Hematopoietic multipotent progenitor cell (in vitro differentiated cells): ENCODE measurements at places on chromosomes 12 and 14.

DNA sequence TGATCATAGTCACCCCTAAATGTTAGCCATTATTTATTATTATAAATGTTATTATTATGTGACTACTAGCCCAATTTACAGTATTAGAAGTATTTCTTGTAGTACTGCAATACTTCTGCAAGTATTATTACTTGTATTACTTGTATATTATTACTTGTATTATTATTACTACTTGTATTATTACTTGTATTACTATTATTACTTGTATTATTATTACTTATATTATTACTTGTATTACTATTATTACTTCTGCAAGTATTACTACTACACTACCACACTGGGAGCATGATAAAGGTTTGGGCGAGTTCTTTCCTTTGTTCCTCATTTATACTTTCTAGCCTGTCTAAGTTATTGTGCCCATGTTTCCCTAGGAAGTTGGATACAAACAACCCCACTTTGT is 67.9 kb downstream of the NOS1 start:
- no peak for DNase-seq

GRCh38 chr12:124720004-124720680 is 143.5 kb downstream of the SCARB1 start:
- DNase-seq = no peak

DNA sequence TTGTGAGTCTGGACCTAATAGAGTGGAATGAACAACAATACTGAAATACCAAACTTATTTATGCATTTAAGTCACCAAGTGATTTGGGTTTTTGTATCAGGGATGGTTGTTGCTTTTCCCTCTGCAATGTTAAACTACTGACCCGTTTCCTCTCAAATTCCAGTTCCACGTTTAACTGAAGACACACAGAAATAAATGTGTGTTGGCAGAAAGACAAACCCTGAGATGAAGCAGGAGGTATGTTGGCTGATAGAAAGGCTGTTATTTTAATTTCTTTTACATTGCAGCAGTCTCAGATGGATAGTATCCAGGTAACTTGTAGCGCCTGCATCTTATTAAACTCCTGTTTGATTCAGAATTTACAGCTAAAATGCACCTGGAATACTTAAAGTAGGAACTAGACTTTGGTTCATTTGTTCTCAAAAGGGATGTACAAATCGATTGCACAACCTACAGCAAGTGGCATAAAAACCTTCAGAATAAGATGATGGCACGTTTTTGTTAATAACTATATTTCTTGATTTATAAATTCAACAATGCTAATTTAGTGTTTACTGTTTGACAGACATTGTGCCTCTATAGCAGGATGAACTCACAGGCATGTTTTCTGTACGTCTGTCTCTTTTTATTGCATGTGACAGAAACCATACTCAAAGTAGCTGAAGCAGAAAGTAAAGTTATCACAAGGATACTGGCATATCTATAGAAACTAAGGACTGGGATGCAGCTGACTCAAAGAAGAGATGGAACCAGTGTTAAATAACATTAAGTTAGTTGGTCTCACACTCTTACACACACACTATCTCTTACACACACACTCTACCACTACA is 405.7 kb downstream of the ZFP36L1 start:
- no peak for DNase-seq

DNA sequence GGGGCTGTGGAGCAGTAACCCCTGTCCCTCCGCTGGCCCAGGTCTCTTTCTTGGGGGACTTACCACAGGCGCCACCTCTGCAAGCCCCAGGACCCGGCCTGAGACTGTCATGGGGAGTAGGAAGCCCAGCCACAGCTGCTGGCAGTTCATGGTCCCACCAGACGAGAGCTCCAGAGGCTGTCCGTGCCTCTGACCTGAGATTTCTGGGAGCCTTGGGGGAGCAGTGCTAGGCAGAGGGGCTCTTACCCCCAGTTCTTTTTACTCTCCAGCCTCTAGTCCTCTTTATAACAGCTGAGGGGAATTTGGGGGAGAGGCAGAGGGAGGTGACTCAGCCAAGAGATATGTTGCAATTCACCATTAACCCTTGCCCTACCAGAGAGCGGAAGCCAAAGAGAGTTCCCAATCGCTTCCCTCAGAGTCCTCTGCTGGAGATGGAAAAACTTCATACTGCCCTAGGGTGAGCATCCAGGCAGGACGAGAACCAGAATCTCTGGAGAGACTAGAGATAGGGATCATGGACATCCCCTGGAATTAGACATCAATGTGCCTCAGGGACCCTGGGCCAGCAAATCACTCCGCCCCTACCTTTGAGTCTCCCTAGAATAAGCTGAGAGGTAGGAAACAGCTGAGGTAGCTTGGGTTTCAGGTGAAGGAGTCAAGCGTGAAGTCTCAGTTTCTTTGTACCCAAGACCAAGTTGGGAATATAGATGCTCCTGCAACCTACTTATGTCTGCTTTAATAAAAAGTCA is at the start of gene MMP19:
Gene MMP19, minus strand, starts transcription at position 256 of the 749 bp plus-strand sequence. Its CDS starts 106 bp downstream, at position 150.
- no peak for DNase-seq

DNA sequence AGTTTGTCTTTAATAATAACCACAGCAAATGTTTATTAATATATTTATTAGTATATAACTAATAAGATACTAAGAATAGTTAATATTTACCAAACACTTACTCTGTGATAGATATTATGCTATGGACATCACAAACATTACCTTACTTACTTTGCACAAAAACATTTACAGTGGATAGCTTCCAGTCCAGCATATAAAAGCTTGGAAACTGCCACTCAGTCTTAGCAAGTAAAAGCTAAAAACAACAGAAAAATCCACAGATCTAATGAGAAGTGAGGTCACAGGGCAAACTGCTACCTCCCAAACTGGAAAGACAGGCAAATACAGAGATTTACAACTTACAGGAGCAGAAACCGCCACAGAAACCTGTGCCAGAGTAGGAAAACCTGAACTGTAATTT is 99.8 kb downstream of the METTL25 start:
- DNase-seq = no peak

DNA sequence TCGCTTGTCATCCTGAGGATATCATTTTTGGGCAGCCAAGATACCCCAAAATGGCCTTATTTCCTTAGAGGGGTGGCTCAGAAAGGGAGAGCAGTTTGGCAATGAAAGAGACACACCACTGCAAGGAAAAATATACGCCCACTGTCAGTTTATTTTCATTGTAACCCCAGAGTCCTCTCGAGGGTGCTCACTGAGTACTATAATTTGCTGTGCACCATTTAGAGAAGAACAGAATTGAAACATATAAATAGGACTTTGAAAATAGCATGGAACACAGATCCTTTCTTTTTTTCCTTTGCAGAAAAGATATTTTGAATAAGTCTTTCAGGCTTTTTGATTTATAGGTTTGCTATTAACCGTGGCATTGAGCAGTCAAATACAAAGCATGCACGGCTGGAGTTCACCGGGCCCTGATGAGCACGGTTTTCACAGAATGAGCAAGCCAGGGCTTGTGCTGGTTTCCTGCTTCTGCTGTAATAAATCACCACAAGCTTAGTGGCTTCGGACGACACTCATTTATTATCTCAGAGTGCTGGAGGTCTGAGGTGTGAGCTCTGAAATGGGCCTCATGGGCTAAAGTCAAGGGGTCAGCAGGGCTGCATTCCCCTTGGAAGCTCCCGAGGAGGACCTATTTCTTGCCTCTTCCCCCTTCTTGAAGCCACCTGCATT is 152.3 kb downstream of the ZNF664 start:
- DNase-seq = no peak

- no peak for DNase-seq
Observed at GRCh38 chr14:67736771-67737170, 35.1 kb downstream of the RDH12 start.

GRCh38 chr14:97120204-97120603 is 323.0 kb downstream of the VRK1 start:
- no peak for DNase-seq

DNA sequence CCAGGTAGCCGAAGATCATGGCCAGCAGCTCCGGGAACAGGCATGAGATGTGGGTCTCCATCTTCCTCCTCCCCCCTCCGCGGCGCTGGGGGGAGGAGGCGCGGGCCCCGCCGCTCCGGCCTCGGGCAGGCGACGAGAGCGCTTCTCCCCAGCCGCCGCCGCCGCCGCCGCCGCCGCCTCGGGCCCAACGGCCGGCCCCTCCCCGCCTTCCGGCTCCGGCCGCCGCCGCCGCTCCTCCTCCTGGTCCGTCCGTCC is 448 bp downstream of the FBXL14 start:
- DNase-seq = no peak

DNA sequence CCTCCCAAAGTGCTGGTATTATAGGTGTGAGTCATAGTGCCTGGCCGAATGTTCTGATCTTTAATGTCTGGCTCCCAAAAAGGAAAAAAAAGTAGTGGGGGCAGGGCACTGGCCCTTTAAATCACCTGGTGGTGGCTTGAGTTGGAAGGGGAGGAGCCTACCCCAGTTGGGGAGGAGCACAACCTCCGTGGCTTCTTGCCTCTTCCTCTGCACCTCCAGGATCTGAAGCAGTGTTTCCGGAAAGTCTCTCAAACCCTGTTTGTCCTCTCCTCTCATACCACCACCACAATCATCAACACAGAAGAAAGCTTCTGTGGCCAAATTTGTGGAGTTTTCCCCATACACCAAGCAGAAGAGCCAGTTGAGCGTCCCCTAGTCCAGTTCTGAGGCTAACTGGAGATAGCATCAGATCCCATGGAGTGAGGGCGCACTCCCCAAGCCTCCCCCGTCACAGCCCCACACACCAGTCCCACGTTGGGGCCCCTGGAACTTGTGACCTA is 24.3 kb upstream of the RCOR1 start:
- DNase-seq = peak; percentile 34

GRCh38 chr14:22994762-22995275 is 12.5 kb upstream of the AJUBA start:
- peak; percentile 65 for DNase-seq

DNA sequence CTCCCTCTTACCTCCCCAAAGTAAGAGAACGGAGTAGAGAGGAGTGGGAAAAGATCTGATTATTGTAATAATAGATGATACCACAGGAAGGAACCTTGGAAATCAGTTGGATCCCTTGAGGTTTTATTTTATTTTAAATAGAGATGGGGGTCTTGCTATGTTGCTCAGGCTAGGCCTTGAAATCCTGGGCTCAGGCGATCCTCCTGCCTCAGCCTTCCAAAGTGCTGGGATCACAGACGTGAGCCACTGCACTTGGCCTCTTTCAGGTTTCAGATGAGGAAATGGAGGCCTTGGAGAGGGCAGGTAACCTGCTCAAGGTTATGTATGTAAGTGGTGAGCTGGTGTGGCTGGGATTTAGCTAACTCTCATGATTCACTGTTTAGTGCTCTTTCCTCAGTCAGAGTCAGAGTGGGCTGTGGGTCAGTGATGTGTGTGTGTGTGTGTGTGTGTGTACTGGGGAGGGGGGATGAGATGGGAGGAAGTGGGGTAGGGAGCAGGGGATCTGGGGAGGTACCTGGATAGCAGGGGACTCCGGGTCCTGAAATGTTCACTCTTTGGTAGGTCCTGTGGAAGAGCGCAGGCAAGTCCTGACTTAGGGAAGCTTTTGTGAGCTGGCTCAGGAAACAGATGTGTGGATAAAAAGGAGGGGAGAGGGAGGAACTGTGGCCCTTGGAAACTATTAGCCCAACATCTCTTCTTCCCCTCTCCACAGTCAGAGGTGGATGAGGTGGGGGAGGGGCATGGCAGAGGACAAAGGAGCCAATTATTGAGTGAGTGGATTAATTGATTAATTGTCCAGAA is 4.7 kb upstream of the CISTR start:
- DNase-seq = no peak

- no peak for DNase-seq
Observed at GRCh38 chr14:61620130-61620946, 75.0 kb upstream of the HIF1A start.

GRCh38 chr14:59407246-59408010 is 57.8 kb downstream of the GPR135 start:
- DNase-seq = no peak

GRCh38 chr14:102770147-102771123 is 6.8 kb upstream of the TRAF3 start:
- DNase-seq = no peak

GRCh38 chr12:89848732-89849131 is 140.1 kb upstream of the ATP2B1 start:
- DNase-seq = no peak

GRCh38 chr12:119661882-119662281 is 6.1 kb upstream of the PRKAB1 start:
- DNase-seq = no peak

- peak; percentile 69 for DNase-seq
Observed at GRCh38 chr14:45251912-45252311, 1.1 kb downstream of the MIS18BP1 start.

DNA sequence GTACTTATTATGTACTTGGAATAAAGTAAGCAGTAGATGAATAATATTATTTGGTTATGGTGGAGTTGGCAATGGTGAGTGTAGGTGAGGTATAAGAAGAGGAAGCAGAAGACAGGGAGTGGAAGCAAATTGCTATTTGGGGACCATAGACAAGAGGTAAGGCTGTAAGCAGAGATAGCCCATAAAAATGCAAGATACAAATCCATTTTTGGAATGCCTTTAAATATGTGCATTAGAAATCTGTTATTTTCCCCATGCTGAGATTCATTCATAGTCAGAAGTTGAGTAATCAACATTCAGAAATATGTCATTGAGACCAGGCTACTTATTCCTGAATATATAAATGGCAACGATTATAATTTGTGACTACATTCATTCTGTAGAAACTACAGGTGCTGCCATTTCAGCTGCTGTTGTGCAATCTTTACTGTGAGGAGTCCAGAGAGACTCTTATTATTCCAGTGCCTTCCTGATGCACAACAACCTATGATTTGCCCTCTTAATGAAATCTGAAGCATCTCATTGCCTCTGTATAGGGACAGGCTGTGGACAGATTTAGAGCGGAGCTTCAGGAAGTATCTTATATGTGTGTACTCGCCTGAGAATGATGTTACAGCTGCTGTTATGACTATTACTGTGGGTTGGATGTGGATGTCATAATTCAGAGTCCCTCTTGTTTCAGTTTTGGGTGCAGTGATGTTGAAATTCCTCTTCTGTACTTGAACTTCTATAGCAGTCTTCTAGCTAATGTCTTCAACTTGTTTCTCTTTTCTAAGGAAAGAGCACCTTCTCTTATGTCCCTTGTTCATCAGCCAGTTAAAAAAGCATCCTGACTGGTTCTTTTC is 173.8 kb downstream of the NAV3 start:
- no peak for DNase-seq

DNA sequence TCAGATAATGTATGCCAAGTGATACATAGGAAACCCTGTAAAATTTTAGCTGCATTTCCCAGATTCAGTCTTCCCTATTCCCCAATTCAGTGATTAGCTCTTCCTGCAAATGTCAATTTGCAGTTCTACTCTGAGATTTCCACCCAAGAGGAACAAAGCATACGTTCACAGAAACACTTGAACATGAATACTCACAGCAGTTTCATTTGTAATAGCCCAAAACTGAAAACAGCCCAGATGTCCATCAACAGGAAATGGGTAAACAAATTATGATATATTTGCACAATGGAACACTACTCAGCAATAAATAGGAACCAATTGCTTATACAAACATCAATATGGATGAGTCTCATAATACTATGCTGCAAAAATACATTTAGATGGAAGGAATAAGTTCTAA is 194.2 kb downstream of the GXYLT1 start:
- no peak for DNase-seq

- DNase-seq = no peak
Observed at GRCh38 chr14:76098047-76098446, 53.7 kb upstream of the GPATCH2L start.

- no peak for DNase-seq
Observed at GRCh38 chr14:102050625-102051024, 36.2 kb downstream of the HSP90AA1 start.

- no peak for DNase-seq
Observed at GRCh38 chr12:112514926-112515642, 96.3 kb downstream of the PTPN11 start.

- no peak for DNase-seq
Observed at GRCh38 chr14:33707716-33708115, 243.2 kb downstream of the EGLN3 start.
